ENCODE measurements at places on chromosomes 2 and 18. TPM values are rescaled to one million over a fixed set of nuclear protein-coding genes. Genes with fewer than 3 reads are reported as not detected.

DNA sequence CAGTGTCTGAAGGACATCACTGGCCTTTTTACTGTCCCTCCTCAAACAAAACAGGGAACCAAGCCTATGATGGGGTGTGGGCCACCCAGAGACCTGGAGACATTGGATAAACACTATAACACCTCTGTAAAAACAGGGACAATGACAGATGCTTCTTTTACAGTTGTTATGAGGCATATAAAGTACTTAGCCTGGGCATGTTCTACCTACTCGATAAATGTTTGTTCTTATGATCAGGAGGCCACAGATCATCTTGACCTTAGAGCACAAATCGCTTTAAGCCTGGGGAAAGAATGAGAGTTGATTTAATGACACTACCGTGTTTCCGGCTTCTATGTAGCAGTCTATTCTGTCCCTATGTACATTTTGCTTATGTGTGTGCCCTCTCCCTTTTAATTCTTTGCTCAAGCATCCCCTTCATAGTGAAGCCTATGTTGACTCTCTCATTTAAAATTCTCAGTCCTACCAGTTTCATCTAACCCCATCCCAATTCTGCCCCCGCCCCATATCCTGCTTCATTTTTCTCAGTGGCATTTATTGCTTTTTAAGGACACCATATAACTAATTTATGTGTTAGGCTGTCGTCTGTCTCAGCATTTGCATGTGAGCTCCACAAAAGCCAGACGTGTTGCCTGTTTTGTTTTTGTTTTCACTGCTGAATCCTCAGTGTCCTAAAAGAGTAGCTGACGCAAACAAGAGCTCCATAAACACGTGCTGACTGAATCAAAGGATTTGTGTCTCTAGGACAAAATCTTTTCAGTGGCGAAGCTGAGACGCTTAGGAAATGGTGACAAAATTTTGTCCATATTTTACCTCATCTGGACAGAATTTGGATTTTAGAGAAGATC, 182.3 kb upstream of the ST6GAL2 start:
- peaks cover 9% of the 10 kb centered on the region for H3K4me1 ChIP-seq
- no peak overlapping the region for H3K4me3 ChIP-seq
- H3K27ac ChIP-seq = peak overlapping the region; percentile 48
- DNase-seq = no peak
- H3K27me3 ChIP-seq = no peaks in the 10 kb centered on the region

GRCh38 chr2:229825476-229825875, 96.3 kb downstream of the TRIP12 start:
- H3K36me3 ChIP-seq = no peaks in the 10 kb centered on the region
- DNase-seq = no peak
- H3K27me3 ChIP-seq = no peaks in the 10 kb centered on the region
- no peak overlapping the region for H3K4me3 ChIP-seq

DNA sequence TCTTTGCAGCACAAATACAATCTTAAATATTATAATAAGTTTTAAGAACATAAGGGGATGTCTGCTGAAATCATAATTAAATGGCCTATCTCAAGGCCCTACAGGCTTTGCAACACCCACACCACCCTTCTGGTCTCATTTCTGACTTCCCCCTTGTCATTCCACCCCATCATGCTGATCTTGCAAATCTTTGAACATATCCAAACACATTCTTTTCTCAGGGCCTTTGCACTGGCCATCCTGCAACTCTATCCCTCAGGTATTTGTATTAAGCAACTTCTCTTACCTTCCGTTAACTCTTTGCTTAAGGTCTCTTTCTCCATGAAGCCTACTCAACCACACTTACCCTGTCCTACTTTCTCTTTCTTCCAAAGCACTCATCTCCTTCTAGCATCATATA, 51.8 kb upstream of the CCDC150 start:
- H3K4me3 ChIP-seq = no peak overlapping the region
- no peaks in the 10 kb centered on the region for H3K36me3 ChIP-seq
- no peak for DNase-seq
- H3K27ac ChIP-seq = no peak overlapping the region
- H3K27me3 ChIP-seq = peaks cover 40% of the 10 kb centered on the region

DNA sequence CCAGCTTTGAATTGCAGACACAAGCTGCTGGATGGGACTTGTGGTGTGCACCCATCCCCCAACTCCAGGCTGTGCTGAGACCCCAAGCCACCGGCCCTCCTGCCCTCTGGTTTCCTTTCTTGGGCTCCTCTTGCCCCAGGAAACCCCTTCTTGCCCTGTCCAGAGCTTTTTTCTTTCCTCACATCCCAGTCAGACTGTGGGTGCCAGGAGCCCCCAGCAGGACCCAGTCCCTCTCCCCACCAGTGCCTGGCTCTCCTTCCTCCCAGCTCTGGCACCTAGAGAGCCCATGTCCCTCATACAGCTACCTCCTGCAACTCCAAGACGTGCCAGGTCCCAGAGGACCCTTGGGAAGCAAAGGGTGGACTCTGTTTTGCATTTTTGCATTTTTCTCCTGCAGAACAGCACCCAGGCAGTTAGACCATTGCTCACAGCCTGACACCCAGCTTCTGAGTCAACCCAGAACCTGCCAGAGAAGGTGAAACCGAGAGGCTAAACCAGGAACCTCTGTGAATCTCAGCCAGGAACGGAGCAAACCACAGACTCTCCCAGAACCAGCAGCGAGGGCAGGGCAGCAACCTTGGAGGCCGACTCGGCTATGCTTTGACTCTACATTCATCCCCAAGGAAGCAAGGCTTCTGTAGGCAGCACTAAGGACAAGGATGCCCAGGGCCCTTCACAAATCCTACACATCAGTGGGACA, 221.1 kb downstream of the ANAPC1 start:
- no peak overlapping the region for H3K4me3 ChIP-seq
- peaks cover 24% of the 10 kb centered on the region for H3K4me1 ChIP-seq
- DNase-seq = no peak
- no peaks in the 10 kb centered on the region for H3K27me3 ChIP-seq

- H3K4me3 ChIP-seq = no peak overlapping the region
- H3K4me1 ChIP-seq = peaks cover 25% of the 10 kb centered on the region
- H3K36me3 ChIP-seq = no peaks in the 10 kb centered on the region
- H3K27me3 ChIP-seq = no peaks in the 10 kb centered on the region
Observed at GRCh38 chr2:226832061-226832460, 3.8 kb upstream of the RHBDD1 start.

- H3K4me1 ChIP-seq = no peaks in the 10 kb centered on the region
- no peaks in the 10 kb centered on the region for H3K36me3 ChIP-seq
- no peak overlapping the region for H3K27ac ChIP-seq
- no peak for DNase-seq
Observed at GRCh38 chr2:201661366-201661765, 18.1 kb upstream of the TMEM237 start.

GRCh38 chr2:241901500-241902351, 32.2 kb downstream of the RTP5 start:
- no peaks in the 10 kb centered on the region for H3K27me3 ChIP-seq
- DNase-seq = no peak
- H3K27ac ChIP-seq = peak overlapping the region; percentile 87
- peaks cover 25% of the 10 kb centered on the region for H3K4me1 ChIP-seq
- no peaks in the 10 kb centered on the region for H3K36me3 ChIP-seq
- H3K4me3 ChIP-seq = peak overlapping the region; percentile 38

GRCh38 chr2:6864923-6865345, 773 bp downstream of the CMPK2 start:
- H3K27ac ChIP-seq = peak overlapping the region; percentile 89
- H3K27me3 ChIP-seq = no peaks in the 10 kb centered on the region
- DNase-seq = no peak
- peaks cover 23% of the 10 kb centered on the region for H3K4me1 ChIP-seq
- peaks cover 15% of the 10 kb centered on the region for H3K36me3 ChIP-seq

GRCh38 chr18:50866765-50867164, 12.2 kb upstream of the ME2 start:
- DNase-seq = no peak
- H3K36me3 ChIP-seq = no peaks in the 10 kb centered on the region
- H3K4me3 ChIP-seq = no peak overlapping the region
- no peak overlapping the region for H3K27ac ChIP-seq

GRCh38 chr2:104858006-104858978, 4.4 kb downstream of the POU3F3 start:
- H3K36me3 ChIP-seq = no peaks in the 10 kb centered on the region
- no peak overlapping the region for H3K27ac ChIP-seq
- no peak overlapping the region for H3K4me3 ChIP-seq
- peaks cover 35% of the 10 kb centered on the region for H3K27me3 ChIP-seq
- H3K4me1 ChIP-seq = peaks cover 51% of the 10 kb centered on the region

DNA sequence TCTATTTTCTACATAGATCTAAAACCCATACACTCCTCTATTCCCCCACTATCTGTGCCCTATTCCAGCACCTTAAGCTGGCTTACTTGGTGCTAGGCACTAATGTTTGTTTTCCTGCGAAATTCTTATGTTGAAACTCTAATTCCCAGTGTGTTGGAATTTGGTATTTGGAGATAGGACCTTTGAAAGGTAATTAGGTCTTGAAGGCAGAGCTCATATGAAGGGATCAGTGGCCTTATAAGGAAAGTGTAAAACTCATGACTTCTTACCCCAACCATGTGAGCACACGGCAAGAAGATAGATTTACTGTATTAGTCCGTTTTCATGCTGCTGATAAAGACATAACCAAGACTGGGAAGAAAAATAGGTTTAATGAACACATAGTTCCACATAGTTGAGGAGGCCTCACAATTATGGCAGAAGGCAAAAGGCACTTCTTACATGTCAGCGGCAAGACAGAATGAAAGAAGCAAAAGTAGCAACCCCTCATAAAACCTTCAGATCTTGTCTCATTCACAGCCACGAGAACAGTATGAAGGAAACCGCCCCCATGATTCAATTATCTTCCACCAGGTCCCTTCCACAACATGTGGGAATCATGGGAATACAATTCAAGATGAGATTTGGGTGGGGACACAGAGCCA, 10.5 kb upstream of the LRATD1 start:
- no peaks in the 10 kb centered on the region for H3K4me1 ChIP-seq
- H3K36me3 ChIP-seq = no peaks in the 10 kb centered on the region
- H3K27ac ChIP-seq = no peak overlapping the region
- no peaks in the 10 kb centered on the region for H3K27me3 ChIP-seq
- H3K4me3 ChIP-seq = no peak overlapping the region

GRCh38 chr2:52383541-52383940, 1351.6 kb upstream of the NRXN1 start:
- no peaks in the 10 kb centered on the region for H3K4me1 ChIP-seq
- no peak overlapping the region for H3K27ac ChIP-seq
- no peak for DNase-seq
- H3K36me3 ChIP-seq = no peaks in the 10 kb centered on the region

GRCh38 chr18:48539406-48540250, 797 bp downstream of the CTIF start:
- H3K4me3 ChIP-seq = peak overlapping the region; percentile 71
- H3K27ac ChIP-seq = peak overlapping the region; percentile 88
- no peaks in the 10 kb centered on the region for H3K36me3 ChIP-seq
- DNase-seq = no peak
- H3K27me3 ChIP-seq = no peaks in the 10 kb centered on the region
- H3K4me1 ChIP-seq = peaks cover 58% of the 10 kb centered on the region

DNA sequence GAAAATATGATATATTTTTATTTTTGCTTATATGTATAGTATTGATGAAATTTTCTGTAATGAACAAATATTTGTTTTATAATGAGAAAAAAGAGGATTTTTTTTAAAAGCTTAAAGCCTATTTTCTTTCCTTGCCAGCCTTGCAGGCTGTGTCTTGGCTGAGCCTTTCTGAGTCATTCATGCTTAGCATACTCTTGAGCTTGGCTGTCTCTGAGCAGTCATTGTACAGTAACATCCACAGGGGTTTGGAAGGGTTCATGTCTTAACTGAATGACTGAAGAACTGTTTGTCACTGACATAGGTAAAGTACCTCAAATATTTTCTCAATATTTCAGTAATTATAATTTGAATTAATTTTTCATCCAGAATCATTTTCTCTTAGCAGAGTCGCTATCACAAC, 49.3 kb downstream of the GPR39 start:
- no peak for DNase-seq
- no peaks in the 10 kb centered on the region for H3K36me3 ChIP-seq
- no peak overlapping the region for H3K27ac ChIP-seq

- H3K27ac ChIP-seq = no peak overlapping the region
- H3K4me3 ChIP-seq = no peak overlapping the region
- DNase-seq = no peak
Observed at GRCh38 chr2:15971351-15971750, 31.0 kb downstream of the MYCN start.

- H3K27me3 ChIP-seq = no peaks in the 10 kb centered on the region
- H3K4me3 ChIP-seq = no peak overlapping the region
- H3K4me1 ChIP-seq = no peaks in the 10 kb centered on the region
- H3K36me3 ChIP-seq = no peaks in the 10 kb centered on the region
- no peak overlapping the region for H3K27ac ChIP-seq
Observed at GRCh38 chr18:10591896-10592295, 66.1 kb downstream of the NAPG start.

- DNase-seq = no peak
- H3K4me3 ChIP-seq = no peak overlapping the region
- H3K27ac ChIP-seq = peak overlapping the region; percentile 76
Observed at GRCh38 chr2:98912221-98912851, 23.7 kb downstream of the CRACDL start.

DNA sequence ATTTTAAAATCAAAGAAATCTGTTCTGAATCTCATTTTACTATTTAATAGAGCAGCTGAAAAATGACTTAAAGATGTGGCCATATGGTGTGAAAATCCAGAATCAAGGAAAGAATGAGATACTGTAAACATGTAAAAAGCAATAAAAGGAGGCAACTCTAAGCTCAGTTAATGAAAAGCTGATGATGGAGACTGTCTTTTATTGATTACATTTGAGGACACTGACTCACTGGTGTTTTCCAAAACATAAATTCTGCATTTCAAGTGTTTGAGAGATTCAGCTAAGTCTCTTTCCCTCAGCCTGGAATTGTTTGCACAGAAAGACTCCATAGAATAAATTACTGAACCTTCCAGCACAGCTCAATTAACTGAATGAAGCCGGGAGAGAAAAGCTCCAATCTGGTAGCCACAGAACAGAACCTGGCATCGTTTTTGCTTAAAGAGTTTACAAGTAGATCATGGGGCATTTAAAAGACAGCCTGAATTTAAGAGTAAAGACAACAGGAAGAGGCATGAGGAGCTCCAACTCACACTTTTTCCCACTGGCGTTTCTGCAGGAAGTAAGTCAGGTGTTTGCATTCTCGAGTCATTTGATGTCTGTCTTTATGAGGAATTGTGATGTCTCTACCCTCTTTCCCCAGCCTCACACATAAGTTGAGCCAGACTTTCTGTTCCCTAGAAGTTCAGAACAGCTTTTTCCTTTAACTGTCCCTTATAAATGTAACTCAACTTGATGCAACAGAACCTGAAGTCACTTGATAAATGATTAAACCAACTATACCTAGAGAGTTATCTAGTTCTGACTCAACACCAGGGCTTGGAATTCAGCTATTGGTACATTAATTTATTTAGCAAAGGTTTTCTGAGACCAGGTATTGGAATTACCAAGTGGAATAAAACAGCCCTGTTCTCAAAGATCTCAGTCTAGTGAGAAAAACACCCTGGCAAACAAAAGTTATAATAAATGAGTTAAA, 53.3 kb downstream of the FTCDNL1 start:
- no peak for DNase-seq
- H3K27ac ChIP-seq = no peak overlapping the region
- no peaks in the 10 kb centered on the region for H3K27me3 ChIP-seq

The CBLN2 gene
- not detected for total RNA-seq

The GTF2A1L gene
- not detected for total RNA-seq

The IL36RN gene
- 90.7 TPM for total RNA-seq

The PLCL1 gene
- total RNA-seq = 0.34 TPM

The NEU2 gene
- total RNA-seq = not detected

The CCDC178 gene
- total RNA-seq = not detected

The FAP gene
- total RNA-seq = 1.3 TPM

The MAP3K20 gene
- 26.0 TPM for total RNA-seq

The KCNK3 gene
- total RNA-seq = 0.66 TPM

The CD8B2 gene
- 0.23 TPM for total RNA-seq

Data from esophagus squamous epithelium (tissue), 5 donors.